ENCODE measurements at places on chromosomes 1 and 21. TPM values are rescaled to one million over a fixed set of nuclear protein-coding genes. Genes with fewer than 3 reads are reported as not detected.
A peak's percentile ranks its signal among the peaks of the same experiment; 100 is the strongest.

Gene CFHR1
- total RNA-seq: not detected

Gene DENND2D
- 51.0 TPM for total RNA-seq

Gene ARMH1
- 0.49 TPM for total RNA-seq

Gene HJV
- total RNA-seq: 0.18 TPM

Gene CASQ1
- not detected for total RNA-seq

Gene MTARC2
- total RNA-seq: 30.4 TPM

Gene TAS1R3
- total RNA-seq: 0.81 TPM

Gene RNF186
- not detected for total RNA-seq

Gene TSACC
- total RNA-seq: not detected

Gene PBX1
- 108 TPM for total RNA-seq

Gene RBP7
- total RNA-seq: 12.4 TPM

GRCh38 chr1:175272361-175272760, 79.8 kb upstream of the KIAA0040 start:
- H3K4me1 ChIP-seq: no peaks in the 10 kb centered on the region

DNA sequence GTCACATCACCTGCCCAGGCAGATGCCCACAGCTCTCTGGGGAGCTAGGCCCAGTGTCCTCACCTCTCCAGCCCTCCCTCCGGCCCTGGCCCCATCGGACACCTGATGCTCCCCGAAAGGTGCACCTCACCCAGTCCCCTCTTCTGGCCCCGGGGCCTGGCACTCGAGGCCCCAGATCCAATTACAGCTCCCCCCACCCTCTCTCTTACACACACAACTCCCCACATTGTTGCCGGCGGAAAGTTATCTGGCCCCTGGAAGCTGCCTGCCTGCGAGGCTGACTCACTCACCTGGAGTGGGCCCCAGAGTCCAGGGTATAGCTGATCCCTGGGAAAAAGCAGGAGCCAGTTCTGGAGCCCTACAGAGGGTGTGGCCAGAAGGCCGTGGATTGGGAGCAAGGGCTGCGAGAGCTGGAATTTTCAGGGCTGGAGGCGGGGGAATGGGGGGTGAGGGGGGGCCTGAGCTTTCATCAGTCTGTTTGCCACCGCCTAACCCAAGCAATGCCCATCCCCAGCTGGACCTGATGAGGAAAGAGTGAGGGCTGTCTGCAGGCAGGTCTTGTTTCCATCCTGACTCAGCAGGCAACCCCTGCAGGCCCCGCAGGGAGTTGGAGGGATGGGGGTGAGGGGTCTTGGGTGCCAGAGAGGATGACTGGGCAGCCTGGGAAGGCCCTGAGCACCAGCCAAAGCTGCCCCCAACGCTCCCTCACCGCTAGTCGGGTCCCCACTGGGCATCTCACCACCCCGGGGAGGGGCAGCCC, 948 bp downstream of the FBXO2 start:
- H3K36me3 ChIP-seq: no peaks in the 10 kb centered on the region
- H3K27me3 ChIP-seq: no peaks in the 10 kb centered on the region
- no peak for DNase-seq
- H3K4me1 ChIP-seq: peaks cover 29% of the 10 kb centered on the region

- no peaks in the 10 kb centered on the region for H3K36me3 ChIP-seq
- H3K4me1 ChIP-seq: peaks cover 20% of the 10 kb centered on the region
- no peaks in the 10 kb centered on the region for H3K27me3 ChIP-seq
These were observed 26.6 kb downstream of the IL6R start for GRCh38 chr1:154431586-154432373.

- H3K4me1 ChIP-seq: no peaks in the 10 kb centered on the region
- DNase-seq: no peak
- H3K36me3 ChIP-seq: no peaks in the 10 kb centered on the region
- H3K27me3 ChIP-seq: no peaks in the 10 kb centered on the region
These were observed 54.2 kb downstream of the FBXO2 start for GRCh38 chr1:11599891-11600576.

DNA sequence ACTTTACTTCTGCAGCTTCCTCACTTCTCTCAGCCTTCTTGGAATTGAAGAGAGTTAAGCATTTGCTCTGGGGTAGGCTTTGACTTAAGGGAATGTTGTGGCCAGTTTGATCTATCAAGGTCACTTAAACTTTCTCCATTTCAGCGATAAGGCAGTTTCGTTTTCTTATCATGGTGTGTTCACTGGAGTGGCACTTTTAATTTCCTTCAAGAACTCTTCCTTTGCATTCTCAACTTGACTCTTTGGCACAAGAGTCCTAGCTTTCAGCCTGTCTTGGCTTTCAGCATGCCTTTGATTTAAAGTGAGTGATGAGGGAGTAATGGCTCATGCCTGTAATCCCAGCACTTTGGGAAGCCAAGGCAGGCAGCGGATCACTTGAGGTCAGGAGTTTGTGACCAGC, 38.7 kb downstream of the HS2ST1 start:
- H3K4me3 ChIP-seq: no peak overlapping the region
- H3K4me1 ChIP-seq: peaks cover 8% of the 10 kb centered on the region
- H3K27ac ChIP-seq: peak overlapping the region; percentile 24
- H3K27me3 ChIP-seq: no peaks in the 10 kb centered on the region

DNA sequence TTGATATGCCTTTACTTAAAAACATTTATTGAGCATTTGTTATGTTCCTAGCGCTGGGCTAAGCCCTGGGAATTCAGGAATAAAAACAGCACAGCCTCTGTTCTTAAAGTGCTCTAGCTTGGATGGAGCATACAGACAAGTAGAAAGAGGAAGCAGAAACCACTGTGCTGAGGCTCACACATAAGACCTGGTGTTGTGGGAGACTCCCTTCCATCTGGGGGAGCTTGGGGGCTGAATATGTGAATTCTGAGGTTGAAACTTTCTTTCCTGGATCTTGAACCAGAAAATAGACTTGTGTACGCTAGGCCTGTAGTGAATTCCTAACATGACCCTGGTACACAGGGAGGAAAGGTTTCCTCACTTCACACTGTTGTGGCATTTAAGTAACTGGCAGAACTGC, 209.9 kb downstream of the ZNF326 start:
- H3K4me1 ChIP-seq: no peaks in the 10 kb centered on the region
- no peak overlapping the region for H3K27ac ChIP-seq
- no peaks in the 10 kb centered on the region for H3K27me3 ChIP-seq
- H3K36me3 ChIP-seq: no peaks in the 10 kb centered on the region
- no peak for DNase-seq
- no peak overlapping the region for H3K4me3 ChIP-seq

DNA sequence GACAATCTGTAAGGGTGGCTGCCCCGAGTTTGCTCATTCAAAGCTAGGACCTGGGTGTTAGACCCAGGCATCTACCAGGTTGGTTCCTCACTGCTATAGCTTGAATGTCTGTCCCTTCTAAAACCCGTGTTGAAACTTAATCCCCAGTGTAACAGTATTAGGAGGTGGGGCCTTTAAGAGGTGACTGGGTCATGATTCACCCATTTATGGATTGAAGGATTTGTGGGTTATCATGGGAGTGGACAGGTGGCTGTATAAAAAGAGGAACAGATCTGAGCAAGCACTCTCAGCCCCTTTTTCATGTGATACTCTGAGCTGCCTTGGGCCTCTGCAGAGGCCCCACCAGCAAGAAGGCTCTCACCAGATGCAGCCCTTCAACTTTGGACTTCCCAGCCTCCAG, 29.4 kb downstream of the PSMG1 start:
- H3K27me3 ChIP-seq: no peaks in the 10 kb centered on the region
- no peak overlapping the region for H3K4me3 ChIP-seq
- H3K27ac ChIP-seq: no peak overlapping the region
- no peaks in the 10 kb centered on the region for H3K4me1 ChIP-seq
- no peak for DNase-seq
- H3K36me3 ChIP-seq: no peaks in the 10 kb centered on the region

- no peaks in the 10 kb centered on the region for H3K36me3 ChIP-seq
- no peak overlapping the region for H3K27ac ChIP-seq
- no peak overlapping the region for H3K4me3 ChIP-seq
- DNase-seq: no peak
- H3K27me3 ChIP-seq: no peaks in the 10 kb centered on the region
These were observed 467.1 kb downstream of the LMO4 start for GRCh38 chr1:87795615-87796337.

DNA sequence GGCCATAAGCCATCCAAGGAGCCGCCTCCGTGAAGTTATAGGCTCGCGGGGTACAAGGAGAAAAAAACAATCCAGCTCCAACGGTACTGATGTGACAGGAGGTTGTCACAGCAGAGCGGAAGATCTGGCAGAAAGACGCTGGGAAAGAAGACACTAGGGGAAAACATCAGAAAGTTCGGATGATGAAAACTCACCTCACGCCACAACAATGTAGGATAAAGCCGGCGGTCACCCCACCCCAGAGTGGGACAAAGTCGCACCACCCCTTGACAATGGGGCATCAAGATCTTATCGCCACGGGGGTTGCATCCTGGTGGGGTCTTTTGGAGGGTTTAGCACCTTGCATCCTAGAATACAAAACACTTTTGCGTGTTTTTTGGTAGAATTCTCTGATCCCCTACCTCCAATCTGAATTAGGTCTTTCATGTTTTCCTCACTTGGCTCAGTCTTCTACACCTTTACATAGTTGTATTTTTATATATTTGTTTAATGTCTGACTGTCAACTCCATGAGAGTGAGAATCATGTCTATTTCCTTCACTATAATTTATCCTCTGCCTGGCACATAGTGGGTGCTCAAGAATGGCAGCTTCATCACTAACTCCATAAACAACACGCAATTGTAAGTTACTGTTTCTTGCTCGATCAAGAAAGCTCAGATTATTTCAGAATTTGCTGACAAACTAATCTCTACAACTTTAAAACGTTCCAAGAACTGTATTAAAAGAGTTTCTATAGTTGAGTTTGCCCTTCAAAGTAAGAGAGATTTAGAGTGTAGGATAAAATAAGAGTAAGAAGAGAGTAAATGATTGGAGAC, 611 bp upstream of the ZSWIM5 start:
- H3K4me3 ChIP-seq: no peak overlapping the region
- H3K27me3 ChIP-seq: no peaks in the 10 kb centered on the region
- peak overlapping the region; percentile 83 for H3K27ac ChIP-seq
- DNase-seq: no peak
- no peaks in the 10 kb centered on the region for H3K36me3 ChIP-seq

GRCh38 chr1:234841710-234842231, 231.8 kb upstream of the IRF2BP2 start:
- peak; percentile 62 for DNase-seq
- H3K27ac ChIP-seq: no peak overlapping the region
- no peak overlapping the region for H3K4me3 ChIP-seq

- no peak overlapping the region for H3K4me3 ChIP-seq
- H3K4me1 ChIP-seq: no peaks in the 10 kb centered on the region
- H3K27me3 ChIP-seq: no peaks in the 10 kb centered on the region
- H3K27ac ChIP-seq: no peak overlapping the region
- DNase-seq: no peak
- H3K36me3 ChIP-seq: peaks cover 32% of the 10 kb centered on the region
These were observed 7.2 kb downstream of the FPGT start for GRCh38 chr1:74205266-74205665.

DNA sequence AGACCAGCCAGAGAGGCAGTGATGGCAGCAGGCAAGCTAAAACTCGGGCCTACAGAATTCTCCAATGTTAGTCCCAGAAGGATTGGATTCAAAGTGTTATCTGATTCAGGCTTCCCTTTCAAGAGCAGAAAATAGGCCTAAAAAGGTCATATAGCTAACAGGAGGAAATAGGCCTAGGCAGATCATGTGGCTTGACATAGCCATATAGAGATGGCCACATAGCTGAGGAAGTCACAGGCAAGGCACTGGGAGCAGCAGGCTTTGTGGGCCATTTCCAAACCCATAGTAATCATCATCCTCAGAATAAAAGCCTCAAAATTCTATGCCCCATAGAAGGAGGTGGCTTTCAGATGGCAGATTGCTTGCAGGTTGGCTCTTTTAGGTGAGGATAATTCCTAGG, 29.0 kb upstream of the LMO4 start:
- no peak overlapping the region for H3K27ac ChIP-seq
- no peak for DNase-seq
- H3K27me3 ChIP-seq: no peaks in the 10 kb centered on the region
- no peaks in the 10 kb centered on the region for H3K36me3 ChIP-seq
